HCT116 (cell line): ENCODE measurements at places on chromosomes 5 and 9. TPM values are rescaled to one million over a fixed set of nuclear protein-coding genes. Genes with fewer than 3 reads are reported as not detected.

Gene HSD17B3
- 0.37 TPM for total RNA-seq

DNA sequence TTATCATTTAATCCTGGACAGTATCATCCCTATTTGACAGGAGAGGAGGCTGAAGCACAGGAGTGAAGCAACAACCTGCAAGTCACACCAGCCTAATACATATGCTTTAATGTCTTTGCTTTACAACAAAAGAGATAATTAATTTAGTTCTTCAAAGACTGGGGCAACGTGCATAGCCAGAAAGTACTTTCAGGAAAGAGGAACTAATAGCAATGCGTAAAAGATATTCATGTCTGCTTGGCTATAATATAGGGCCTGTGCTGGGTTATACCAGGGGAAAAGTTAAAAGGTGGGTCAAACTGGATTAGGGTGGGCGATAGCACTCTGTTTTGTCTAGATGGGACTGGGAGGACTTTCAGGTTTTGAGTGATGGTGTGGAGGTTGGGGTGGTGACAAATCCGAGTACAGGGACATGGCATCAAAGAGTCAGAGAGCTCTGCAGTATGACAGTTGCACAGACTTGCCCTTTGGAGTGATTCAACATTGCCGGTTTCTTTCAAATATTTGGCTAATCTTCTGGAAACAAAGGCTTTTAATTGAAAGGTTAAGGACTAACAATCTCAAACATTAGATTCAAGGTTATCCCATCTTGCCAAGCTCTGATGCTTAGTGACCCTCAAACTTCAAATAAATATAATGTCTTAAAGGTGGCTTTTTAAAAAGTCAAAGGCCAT lies 11.9 kb downstream of the DAB2 start:
- no peak for DNase-seq

- no peak for DNase-seq
These were observed 110.0 kb upstream of the PTGER4 start for GRCh38 chr5:40569546-40570270.

Gene PCDHGB3
- 0.10 TPM for total RNA-seq

DNA sequence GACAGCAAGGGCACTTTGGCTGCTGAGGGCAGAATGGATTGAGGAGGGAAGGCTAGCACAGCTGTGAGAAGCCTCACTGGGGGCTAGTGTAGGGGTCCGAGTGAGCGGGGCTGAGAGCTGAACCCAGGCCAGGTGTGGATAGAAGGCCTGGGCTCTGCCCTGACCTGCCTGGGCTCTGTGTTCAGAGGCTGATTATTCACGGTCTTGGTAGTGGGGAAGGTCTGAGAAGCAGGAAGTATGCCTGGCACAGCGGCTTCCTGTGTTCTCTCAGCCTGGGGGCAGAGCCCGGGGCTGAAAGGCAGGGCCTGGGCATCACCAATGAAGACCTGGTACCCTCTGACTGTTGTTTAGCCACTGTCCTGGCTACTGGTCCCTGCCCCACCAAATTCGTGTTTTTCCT lies 136.4 kb upstream of the TBC1D2 start:
- no peak for DNase-seq

Gene SPAG8
- 0.39 TPM for total RNA-seq

Gene C1QTNF3
- total RNA-seq, result 2.6 TPM

GRCh38 chr5:149210968-149211490 lies 60.6 kb upstream of the AFAP1L1 start:
- DNase-seq, result no peak

Gene CARD6
- total RNA-seq, result not detected

Gene CARTPT
- total RNA-seq, result not detected

GRCh38 chr9:4837261-4838188 lies 44.8 kb downstream of the RCL1 start:
- DNase-seq, result no peak

- no peak for DNase-seq
These were observed 22.8 kb upstream of the DTWD2 start for GRCh38 chr5:119011186-119011585.

DNA sequence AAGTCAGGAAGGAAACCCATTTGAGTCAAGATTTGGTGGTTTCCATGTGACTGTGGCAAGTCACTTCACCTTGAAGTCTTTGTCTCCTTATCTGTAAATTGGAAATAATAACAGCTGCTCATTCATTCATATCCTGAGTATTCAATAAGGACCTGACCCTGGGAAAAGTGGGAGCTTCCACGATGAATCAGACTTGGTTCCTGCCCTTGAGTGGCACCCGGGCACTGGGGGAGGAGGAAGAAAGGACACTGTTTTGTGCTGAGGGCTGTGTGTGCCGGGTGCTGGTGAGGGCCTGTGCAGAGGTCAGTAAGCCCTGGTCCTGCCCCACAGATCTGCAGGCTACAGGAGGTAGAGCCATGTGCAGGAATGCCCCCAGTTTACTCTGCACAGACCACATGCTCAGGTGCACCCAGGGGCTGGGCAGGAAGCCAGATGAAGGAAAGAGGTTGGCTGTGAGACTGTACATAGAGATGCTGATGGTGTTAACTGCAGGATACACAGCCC lies 6.8 kb downstream of the NDST1 start:
- no peak for DNase-seq

Gene C5orf58
- total RNA-seq, result not detected

DNA sequence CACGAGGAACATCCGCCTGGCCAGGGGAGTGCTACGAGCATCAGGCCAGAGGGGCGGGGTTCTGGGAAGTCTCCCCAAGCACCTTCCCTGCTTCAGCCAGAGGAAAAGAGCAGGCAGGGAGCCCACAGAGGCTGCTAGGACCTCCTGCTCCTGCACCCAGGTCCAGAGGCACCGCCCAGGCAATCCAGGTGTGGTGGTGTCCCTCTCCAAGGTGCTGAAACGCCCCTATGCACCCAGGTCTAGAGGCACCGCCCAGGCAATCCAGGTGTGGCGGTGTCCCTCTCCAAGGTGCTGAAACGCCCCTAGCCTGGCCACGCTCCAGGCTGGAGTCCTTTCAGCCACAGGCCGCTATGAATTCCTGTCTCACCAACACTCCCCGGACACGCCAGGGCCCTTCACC lies 10.7 kb upstream of the UBAC1 start:
- DNase-seq, result peak; percentile 67

DNA sequence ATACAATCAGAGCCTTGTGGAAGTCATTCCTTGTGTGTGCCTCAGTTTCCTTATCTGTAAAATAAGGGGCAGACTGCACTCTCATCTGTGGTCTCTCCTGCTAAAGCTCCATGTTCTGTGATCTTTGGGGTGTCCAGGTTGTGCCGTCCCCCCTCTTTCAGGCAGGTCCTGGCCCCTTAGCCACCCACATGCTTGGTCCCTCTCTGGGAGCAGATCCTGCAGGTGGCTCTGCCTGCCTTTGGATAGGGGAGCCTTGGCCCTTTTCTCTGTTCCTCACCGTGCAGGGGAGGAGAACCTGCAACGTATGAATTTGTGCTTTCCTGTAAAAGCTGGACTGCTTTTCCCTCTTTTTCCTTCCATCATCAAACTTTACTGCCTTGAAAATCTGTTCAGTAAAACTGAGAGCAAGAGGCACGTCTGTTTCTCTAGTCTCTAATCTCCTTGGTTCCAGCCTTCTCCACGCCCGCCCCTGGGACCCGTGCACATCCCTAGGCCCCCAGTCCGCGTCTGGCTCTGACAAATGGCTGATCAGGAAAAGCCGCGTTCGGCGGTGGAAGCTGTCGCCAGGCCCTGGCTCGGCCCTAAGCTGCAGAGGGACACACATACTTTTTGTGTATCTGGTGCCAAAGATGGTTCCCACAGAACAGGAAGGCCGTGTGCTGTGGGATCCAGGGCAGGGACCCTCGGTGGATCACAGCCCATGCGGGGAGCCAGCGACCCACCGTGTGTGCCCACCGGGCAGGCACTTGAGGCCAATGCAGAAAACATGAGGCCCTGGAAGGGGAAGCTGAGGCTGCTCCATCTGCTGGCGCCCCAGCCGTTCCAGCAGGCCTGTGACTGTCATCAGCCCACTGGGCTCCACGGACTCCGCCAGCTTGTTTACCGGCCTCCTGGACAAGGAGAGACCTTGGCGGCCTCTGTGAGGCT lies 43.4 kb upstream of the COL5A1 start:
- no peak for DNase-seq

DNA sequence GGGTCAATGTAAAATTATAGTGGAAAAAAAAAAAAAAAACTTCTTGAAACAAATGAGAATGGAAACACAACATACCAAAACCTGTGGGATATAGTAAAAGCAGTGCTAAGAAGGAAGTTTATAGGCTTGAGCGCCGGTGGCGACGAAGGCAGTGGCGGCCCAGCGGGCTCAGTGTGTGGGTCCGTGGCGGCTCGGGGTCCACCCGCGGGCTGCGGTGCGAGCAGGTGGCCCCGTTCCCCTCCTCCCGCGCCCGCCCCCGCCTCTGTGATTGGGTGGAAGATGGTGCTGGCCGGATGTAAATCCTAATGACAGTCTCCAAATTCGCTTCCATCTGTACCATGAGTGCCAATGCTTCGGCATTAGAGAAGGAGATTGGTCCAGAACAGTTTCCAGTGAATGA lies 57.5 kb upstream of the TLX3 start:
- DNase-seq, result no peak

Gene SHISAL2B
- not detected for total RNA-seq

- DNase-seq, result no peak
These were observed 229.2 kb downstream of the MRPS30 start for GRCh38 chr5:45037927-45038326.

- DNase-seq, result peak; percentile 21
These were observed 4.9 kb downstream of the AK6 start for GRCh38 chr5:69364414-69364813.

GRCh38 chr9:33148367-33149014 lies 18.6 kb downstream of the B4GALT1 start:
- DNase-seq, result no peak

DNA sequence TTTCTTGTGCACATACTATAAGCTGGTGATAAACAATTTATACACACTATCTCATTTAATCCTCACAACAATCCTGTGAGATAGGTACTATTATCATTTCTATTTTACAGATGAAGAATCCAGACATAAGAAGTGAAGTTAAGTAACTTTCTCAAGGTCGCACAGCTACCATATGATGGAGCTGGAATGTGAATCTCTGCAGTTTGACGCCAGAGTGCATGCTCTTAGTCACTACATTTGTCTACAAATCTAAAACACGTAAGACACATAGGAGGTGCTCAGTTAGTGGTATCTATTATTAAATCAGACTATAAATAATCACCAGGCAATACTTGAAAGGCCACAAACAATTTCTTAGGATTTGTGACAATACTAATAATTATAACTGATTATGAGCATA lies 45.0 kb upstream of the CDKN2B start:
- DNase-seq, result no peak

DNA sequence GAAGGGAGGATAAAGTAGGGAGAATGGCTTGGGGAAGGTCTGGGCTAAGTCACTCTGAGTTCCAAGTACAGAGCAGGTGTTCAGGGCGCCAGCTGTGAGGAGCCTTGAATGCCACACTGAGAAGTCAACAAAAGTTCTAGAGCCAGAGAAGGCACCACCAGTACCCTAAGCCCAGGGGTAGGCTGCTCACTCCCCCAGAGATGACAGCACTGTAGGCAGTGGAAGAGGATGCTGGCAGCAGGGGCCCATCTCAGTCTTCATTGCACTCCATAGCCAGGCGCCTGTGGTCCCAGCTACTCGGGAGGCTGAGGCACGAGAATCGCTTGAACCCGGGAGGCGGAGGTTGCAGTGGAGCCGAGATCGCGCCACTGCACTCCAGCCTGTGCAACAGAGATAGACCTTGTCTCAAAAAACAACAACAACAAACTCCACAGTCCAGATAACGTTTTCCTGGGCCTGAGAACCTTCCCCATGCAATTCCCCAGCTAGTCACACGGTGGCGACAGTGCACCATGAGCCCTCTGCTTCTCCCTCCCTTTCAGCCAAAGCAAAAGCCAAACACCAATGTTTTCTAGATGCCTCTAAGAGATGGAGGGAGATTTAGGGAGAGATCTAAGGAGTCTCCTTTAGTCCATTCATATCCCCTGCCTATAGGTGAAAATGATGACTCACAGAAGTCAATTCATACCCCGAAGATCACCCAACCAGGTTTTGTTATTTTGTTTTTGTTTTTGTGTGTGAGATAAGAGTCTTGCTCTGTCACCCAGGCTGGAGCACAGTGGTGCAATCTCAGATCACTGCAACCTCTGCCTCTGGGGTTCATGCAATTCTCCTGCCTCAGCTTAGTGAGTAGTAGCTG lies 19.8 kb upstream of the NSD1 start:
- DNase-seq, result peak; percentile 55

Gene KCNV2
- total RNA-seq, result not detected

Gene GLRA1
- not detected for total RNA-seq

- no peak for DNase-seq
These were observed 118.8 kb downstream of the GALNT10 start for GRCh38 chr5:154309371-154309745.

GRCh38 chr9:85741095-85741874 lies 469 bp downstream of the AGTPBP1 start:
- DNase-seq, result no peak

Gene NMUR2
- not detected for total RNA-seq

DNA sequence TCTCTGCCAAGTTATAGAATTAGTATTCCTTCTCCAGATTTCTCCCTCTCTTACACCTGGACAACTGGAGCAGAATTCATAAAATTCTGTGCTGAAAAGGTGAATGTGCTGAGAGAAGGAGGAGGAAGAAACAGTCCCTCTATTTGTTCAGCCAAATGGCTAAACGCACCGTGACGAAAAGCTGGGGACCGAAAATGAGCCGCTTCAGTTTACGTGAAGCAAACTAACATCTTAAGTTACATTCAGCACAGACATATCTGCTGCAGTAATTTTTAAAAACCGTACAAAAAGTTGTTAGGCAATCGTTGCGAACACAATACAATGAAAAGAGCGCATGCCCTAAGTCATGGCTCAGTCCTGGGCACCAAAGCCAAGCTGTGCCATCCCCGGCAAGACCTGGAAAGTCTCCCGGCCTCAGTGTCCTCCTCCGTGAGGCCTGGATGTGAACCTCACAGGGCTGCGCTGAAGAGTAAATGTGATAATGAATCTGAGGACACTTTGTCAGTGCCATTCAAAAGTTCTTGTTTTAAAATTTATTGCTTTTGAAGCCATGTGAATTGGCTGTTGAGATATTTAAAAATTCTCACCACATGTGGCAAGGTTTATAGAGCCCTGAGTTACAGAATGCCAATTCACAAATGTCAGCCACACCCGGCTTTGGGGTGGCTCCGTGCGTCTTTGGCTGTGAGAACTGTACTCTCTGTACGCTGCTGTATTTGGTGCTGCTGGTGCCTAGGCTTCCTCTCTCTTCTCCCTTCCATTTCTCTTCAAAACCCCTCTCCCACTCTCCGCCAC lies 46.3 kb downstream of the FAM240B start:
- DNase-seq, result no peak

DNA sequence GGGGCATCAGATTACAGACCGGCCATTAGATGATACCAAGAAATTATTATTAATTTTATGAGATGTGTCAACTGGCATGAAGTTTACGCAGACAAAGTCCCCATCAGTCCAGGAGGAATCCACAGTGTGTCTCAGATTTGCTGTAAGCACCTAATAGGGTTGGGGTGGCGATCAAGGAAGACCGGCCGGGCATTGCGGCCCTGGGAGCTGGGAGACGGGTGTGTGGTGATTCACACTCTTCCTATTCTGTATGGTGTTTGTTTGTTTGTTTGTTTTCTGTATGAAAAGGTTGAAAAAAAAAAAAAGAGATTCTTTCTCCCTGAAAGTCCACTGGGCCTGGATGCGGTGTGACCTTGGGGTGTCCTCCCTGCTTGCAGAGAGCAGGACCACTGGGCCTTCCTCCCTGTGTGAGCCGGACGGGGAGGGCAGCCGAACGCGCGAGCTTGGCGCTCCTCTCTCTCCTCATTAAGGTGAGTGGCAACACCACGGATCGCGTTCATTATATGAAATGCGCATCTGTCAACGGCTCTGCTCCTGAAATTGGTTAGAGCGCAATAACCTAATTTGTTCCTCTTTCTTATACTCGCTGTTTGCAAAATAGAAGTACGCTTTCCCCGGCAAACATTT lies 15.1 kb downstream of the RASGEF1C start:
- DNase-seq, result no peak

GRCh38 chr5:141533897-141534296 lies 45.0 kb downstream of the PCDHGC5 start:
- no peak for DNase-seq
